Hematopoietic multipotent progenitor cell treated with erythropoietin and hydrocortisone succinate and interleukin-3 and kit ligand, for 6 days (in vitro differentiated cells): ENCODE measurements at places on chromosomes 1 and 21.

DNA sequence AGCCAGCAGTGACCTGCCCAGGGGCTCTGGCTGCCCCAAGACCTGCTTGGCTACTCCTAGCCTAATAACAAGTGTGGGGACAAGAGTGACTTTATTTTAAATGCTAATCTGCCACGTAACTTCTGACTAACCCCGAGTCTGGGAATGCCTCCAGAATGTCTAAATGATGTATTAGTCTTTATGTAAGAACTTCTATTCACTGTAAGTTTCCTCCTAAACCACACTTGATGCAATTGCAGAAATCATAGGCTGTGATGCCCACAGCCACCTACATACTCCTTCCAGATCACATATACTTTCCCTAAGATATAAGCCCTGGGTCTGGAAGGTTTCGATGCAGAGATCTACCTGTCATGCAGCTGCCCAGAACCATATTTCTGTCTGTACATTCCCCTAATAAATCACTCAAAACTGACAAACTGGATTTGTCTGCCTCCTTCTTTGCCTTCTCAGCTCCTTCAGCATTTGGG is 5.9 kb upstream of the VPS45 start:
- no peak for DNase-seq

DNA sequence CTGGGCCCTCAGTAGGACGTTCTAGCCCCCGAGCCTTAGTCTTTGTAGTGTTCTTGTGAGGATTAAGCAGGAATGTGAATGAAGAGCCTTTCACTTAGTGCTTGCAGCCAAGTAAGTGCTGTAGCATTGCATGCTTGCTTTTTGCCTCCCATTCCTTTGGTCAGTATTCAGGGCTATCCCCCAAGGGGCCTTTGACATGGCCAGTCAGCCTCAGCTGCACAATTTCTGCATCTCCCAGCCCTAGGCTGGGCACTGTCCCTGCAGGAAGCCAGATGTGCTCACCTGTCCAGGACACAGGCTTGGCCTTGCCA is 30.5 kb downstream of the SOX13 start:
- no peak for DNase-seq

DNA sequence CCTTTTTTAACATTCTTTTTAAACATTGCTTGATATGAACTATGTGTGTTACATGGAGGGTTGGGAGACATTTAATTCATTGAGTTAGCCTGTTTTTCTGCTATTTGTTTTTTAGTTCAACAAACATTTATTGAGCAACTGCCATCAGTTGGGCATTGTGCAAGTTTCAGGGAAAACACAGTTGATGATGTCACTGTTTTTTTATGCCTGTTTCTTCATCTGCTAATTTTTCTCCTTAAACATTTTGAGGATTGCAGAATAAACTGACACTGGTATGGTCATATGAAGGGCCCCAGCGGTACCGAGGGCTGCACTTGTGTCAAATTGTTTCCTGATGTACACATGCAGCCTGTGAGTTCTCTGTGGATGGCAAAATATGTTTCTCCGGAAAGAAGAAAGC is 253.0 kb downstream of the FGGY start:
- peak; percentile 40 for DNase-seq

DNA sequence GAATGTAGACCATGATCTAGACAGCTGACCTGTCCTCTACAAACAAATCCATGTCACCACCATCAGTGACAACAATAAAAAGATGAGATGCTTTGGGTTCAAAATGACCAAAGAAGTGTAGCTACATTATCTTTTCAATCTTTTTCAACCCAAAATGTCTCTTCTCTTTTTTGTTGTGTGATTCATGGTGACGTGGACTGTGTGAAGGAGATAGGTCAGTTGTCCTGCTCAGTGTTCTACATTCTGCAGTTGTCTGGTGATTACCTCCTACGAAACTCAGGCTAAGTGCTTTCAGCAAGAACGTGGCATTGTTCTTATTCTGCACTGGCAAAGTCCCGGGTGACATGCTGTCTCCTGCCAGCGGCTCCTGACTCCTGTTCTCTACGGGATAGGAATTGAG is 73.1 kb downstream of the PRKAB2 start:
- DNase-seq, result no peak

DNA sequence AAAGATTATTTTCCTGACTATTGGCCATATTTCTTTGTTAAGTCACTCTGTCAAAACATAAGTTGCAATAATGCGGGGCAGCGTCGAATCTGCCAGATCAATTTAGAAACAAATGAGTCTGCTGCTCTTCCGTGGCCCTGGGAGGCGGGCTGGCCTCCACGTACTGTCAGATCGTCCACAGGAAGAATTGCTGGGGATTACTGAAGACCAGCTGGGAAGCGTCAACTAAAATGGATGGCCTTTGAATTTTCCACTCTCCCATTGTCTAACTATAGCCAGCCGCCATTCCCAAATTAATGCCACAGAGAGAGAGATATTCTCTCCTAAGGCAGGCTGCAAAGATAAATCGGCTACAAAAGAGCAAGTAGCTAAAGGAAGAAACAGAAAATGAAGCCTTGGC is 560.2 kb downstream of the SMYD3 start:
- DNase-seq, result no peak

GRCh38 chr1:181704546-181704945 is 221.2 kb downstream of the CACNA1E start:
- no peak for DNase-seq

DNA sequence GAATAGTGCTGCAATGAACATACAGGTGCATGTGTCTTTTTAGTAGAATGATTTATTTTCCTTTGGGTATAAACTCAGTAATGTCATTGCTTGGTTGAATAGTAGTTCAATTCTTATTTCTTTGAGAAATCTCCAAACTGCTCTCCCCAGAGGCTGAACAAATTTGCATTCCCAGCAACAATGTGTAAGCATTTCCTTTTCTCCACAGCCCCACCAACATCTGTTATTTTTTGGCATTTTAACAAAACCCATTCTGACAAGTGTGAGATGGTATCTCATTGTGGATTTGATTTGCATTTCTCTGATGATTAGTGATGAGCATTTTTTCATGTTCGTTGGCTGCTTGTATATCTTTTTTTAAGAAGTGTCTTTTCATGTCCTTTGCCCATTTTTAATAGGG is 21.9 kb upstream of the EEIG2 start:
- DNase-seq, result no peak
